ENCODE measurements at places on chromosomes 5 and 9.
A peak's percentile ranks its signal among the peaks of the same experiment; 100 is the strongest.

- DNase-seq, result no peak
These were observed 36.7 kb downstream of the PRRT1B start for GRCh38 chr9:131582056-131582455.

- DNase-seq, result no peak
These were observed 109.8 kb upstream of the SNX2 start for GRCh38 chr5:122665051-122665450.

- DNase-seq, result no peak
These were observed 505.1 kb upstream of the KLF4 start for GRCh38 chr9:107994648-107995047.

- no peak for DNase-seq
These were observed 39.8 kb downstream of the STARD4 start for GRCh38 chr5:111472579-111472978.

GRCh38 chr9:20808002-20808401 is 123.9 kb downstream of the FOCAD start:
- DNase-seq, result no peak

GRCh38 chr9:116334546-116335150 is 181.1 kb downstream of the PAPPA start:
- no peak for DNase-seq

DNA sequence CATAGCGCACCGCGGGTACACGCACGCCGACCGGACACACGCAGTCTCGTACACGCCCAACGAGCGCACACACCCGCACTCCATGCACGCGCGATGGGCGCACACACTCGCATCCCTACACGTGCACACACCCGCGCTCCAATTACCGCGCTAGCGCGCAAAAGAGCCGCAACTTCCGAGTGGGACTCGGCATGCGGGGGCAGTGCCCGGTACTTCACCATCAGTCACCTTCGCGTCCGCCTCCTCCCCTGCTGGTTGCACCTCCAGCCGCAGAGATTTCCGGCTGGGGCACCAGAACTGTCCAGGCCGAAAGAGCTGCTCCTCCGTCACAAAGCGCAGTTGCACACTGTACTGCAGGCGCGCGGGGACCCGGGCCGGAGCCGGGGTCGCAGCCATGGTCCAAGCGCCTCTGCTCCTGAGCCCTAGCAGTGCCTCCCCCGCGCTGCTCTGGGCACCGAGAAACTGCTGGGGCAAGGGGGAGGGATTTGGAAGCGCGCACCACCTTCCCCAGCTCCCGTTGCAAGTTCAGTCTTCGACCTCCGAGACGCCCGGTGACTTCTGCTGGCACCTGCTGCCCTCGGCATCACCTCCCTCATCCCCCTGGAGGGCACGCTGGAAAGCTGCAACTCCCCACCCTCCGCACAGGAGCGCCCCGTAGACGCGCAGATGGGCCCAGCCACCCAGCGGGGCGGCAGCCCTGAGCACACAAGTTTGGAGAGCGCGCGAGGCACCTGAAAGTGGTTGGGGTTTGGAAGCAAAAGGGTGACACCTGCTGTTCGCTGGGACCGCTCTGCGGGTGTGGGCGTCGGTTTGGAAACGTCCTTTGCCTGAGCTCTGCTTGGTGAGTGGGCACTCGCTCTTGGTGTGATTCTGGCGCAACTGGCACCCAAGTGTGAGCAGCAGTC is 337.4 kb upstream of the PUM3 start:
- DNase-seq, result peak; percentile 55

- DNase-seq, result peak; percentile 60
These were observed 255.2 kb upstream of the TNC start for GRCh38 chr9:115373000-115373709.

GRCh38 chr9:80233906-80234305 is 662.1 kb downstream of the TLE4 start:
- DNase-seq, result no peak

- DNase-seq, result no peak
These were observed 22.8 kb upstream of the IFNE start for GRCh38 chr9:21504894-21505293.

GRCh38 chr5:54249210-54250028 is 61.0 kb downstream of the ARL15 start:
- DNase-seq, result no peak

DNA sequence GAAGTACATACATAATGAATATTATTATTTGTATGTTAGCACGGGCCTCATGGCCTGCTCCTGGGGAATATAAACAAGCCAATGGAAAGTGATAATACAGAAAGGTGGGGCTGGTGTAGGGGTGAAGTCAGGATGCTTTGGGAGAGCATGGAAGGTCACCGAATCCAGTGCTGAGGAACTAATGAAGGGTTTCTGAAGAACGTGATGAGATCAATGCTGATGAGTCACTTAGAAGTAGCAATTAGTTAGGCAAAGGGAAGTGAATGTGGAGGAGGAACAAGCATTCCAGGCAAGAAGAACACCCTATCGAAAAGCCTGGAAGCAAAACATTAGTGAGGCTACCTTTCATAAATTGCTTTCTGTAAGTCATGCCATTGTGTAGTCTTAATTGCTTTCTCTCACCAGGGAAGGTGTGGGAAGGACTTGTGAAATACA is 2.1 kb downstream of the ANXA1 start:
- no peak for DNase-seq

DNA sequence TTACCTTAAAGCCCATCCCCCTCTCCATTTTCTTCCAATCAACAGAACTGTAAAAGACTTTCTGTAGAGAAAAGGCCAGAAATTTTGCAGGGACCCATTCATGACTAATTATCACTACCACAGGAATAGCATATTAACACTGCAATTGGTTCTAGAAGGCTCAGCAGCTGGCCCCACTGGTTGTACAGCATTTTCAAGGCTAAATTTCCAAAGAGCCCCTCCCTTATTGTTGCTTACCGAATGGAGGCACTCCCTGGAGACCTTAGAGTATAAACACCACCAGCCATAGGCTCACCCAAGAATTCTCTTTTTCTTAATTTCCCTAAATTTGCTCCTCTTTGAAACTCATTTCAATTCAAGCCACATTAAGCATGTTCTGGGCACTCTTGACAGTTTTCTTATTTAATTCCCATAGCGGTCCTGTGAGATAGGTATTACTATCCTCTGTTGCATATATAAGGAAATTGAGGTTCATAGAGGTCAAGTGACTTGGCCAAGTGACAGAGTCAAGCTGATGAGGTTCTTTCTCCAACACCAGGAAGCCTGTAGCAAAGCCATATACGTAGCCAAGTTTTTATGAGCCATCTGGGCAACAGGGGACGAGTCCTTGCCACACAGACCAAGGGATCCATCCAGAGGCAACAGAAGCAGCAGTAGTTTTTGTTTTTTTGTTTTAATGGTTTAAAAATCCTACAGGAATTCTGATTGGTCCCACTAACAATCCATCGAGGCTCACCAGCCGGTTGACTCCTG is 83.9 kb upstream of the NR5A1 start:
- DNase-seq, result no peak

- DNase-seq, result no peak
These were observed 3.9 kb downstream of the FABP6 start for GRCh38 chr5:160233215-160233614.

GRCh38 chr5:151780348-151780747 is 8.6 kb downstream of the G3BP1 start:
- no peak for DNase-seq

GRCh38 chr5:62590387-62590786 is 11.8 kb downstream of the LRRC70 start:
- no peak for DNase-seq

- DNase-seq, result no peak
These were observed 972.5 kb upstream of the CTNND2 start for GRCh38 chr5:12876541-12877298.

DNA sequence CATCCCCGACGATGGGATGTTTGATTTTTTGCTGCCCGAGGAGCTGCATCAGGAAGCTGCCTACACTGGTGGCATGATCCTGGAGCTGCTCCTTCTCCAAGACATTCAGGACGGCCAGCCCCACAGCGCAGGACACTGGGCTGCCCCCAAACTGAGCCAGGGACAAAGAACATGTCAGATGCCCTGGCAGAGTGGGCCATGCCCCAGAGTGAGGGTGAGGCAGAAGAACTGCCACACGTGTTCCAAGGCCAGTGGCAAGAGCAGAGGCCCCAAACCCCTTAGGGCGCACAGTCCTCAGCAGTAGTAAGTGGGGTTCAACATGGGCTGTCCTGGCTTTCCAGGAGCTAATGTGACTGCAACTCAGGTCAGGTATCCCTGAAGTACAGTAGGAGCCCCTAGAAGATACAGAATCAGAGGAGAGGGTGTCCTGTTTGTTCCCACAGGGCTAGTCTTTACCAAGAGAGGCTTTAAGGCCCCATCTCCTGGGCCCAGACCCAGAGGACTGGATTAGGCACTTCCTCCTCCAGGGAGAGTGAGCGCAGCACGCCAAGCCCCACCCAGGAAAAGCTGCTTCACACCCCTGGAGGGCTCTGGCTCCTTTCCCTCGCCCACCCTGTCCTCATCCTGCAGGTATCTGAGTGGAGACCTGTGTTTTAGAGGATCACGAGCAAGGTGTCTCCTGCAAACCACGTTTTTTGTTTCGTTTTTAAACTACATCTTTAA is 11.1 kb downstream of the HNRNPAB start:
- no peak for DNase-seq

- DNase-seq, result no peak
These were observed 202.9 kb downstream of the MCTP1 start for GRCh38 chr5:95081982-95082381.

GRCh38 chr5:57368010-57368409 is 114.6 kb downstream of the ACTBL2 start:
- no peak for DNase-seq

GRCh38 chr5:94174748-94175411 is 433.5 kb upstream of the POU5F2 start:
- DNase-seq, result no peak

DNA sequence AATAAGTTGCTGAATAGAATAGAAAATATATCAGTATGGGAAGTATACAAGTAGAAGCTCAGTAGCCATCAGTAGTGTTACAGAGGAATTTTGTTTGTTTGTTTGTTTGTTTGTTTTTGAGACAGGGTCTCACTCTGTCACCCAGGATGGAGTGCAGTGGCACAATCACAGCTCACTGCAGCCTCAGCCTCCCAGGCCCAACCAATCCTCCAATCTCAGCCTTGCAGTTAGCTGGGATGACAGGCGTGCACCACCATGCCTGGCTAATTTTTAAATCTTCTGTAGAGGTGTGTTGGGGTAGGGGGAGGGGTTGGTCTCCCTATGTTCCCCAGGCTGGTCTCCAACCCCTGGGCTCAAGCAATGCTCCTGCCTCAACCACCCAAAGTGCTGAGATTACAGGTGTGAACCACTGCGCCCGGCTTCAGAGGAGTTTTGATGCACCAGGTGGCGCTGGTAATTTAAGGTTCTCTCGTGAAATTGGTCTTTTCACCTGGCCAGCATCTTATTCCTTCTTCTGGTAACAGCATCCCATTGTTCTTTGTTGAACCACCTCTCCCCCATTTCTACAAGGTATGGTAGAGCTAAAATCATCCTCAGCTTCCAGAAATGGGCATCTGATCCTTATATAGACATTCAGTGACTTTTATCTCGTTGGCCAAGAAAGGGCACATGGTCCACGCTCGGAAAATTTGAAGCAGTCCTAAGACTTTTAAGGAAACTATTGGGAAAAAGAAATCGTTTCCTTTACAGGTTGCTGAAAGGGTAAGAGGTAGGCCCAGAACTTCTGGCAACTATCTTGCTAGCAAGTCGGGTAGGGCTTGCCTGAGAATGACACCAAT is 157.1 kb downstream of the ARRDC3 start:
- peak; percentile 63 for DNase-seq

DNA sequence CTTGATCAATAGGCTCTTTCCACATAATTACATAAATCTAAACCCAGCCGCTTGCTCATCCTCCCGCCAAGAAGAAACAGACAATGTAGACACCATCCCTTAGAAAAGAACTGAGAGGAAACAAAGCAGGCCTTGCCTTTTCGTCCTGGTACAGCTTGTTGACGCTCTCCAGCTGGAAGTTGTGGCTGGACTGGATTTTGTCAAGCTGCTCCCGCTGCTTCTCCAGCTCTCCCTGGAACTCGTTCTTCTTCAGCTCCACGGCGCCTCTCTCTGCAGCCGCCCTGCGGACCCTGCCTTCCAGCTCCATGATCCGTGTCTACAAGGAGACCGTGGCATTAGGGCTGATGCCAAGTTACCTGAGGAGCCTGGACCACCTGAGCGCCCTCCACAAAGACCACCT is 22.1 kb downstream of the GOLM1 start:
- no peak for DNase-seq
